ENCODE measurements at places on chromosomes 11 and 22.

DNA sequence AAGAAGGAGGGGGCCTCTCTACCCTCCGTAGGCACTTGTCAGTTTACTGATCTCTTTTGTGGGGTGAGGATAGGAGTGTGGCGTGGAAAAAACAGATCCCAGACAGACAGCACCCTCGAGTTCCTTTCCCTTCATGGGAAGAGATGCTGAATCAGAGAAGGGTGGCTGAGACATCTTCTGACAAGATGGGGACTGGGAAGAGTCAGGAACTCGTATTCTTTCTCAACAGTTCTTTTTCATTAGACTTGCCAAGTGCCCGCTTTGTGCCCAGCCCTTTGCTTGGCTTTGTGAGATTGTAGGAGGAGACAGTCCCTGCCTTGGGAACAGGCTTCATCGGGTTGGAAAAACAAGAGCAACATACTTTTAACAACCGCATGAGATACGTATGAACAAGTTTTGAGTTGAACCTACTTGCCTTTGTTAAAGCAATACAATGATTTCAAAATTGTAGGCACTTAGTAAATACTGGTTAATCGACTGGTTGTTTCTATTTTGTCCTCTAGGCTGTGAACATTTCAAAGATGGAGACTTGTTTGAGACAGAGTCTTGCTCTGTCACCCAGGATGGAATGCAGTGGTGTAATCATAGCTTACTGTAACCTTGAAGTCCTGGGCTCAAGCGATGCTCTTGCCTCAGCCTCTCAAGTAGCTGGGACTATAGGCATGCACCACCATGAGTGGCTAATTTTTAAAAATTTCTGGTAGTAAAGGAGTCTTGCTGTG is 1.1 kb downstream of the RRM1 start:
- DNase-seq: no peak

- DNase-seq: no peak
These were observed 3.6 kb upstream of the OR8B3 start for GRCh38 chr11:124402326-124402922.

GRCh38 chr11:112785719-112786118 is 175.5 kb upstream of the NCAM1 start:
- DNase-seq: no peak

DNA sequence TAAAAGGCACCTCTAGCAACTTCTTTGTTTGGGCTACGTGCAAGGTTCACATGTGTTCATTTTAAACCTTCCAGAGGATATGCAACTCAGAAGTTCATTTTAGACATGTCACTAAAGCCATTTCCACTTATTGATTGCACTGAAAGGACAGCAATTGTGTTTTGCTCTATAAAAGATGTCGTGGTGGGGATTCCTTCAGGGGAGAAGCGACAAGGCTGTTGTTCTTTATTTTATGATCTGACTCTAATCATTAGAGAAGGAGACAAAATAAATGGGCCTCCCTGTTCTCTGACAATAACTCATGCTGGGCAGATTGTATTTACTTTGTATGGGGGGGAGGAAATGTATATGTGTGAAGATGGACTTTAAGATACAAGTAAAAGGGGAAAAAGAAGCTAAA is 370.1 kb upstream of the ARHGAP42 start:
- DNase-seq: no peak

DNA sequence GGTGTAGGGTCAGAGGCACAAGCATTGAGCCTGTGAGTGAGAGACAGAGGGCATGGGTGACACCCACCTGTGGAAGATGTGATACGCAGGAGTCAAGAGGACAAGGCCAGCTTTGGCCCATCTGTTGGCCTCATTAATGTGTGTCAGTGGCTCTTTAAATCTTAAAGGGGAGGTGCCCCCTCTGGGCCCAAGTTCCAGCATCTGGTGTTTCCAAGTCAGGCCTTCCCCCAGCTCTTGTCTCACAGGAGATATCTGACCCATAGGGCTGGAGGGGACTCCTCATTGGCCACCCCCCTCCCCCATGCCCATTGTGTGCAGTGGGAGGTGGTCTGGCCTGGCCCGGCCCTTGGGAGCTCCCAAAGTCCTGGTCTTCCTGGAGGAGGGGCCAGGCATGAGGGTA is 8.9 kb downstream of the KCNK7 start:
- DNase-seq: no peak

DNA sequence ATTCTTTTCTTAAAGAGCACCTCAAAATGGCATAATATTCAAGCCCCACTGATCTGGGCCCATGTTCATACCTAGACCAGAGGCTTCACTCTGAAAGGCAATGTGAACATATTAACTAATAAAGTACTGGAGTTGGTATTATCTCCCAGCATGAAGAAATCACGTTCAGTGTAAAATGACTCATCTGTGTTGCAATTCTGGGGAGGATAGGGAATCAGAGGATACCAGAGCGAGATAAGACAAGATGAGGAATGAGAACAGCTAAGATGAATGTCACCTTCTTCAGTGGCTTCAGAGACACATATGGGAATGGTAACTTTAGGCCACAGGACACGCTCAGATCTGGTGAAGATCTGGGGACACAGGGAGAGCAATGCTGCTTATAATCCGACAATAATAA is 121.1 kb downstream of the NTM start:
- DNase-seq: no peak

- no peak for DNase-seq
These were observed at the start of gene HSPB2 for GRCh38 chr11:111912535-111912934. Gene HSPB2, plus strand, starts transcription at chr11:111912734. Its CDS starts 96 bp downstream, at chr11:111912830.

DNA sequence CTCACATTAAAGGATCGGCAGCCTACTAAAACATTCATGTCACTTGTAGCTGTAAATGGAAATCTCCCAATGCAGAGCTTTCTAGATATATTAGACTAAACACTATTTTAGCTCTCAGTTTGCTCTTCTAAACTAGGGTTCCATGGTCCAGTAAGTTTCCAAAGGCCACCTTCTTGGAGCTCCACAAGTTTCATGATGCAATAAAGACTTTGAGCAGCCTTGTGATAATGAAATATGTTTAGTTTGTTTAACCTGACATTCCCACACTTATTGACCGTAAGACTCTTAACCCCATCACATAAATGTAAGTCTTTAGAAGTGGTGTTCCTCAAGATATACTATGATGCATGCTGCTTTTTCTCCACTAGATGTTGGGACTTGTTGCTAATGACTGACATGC is 87.7 kb downstream of the TRIM44 start:
- no peak for DNase-seq

GRCh38 chr11:69890476-69890875 is 71.3 kb upstream of the FGF3 start:
- DNase-seq: peak; percentile 50

Data from chondrocyte (in vitro differentiated cells).